ENCODE measurements at places on chromosomes 7 and 10. TPM values are rescaled to one million over a fixed set of nuclear protein-coding genes. Genes with fewer than 3 reads are reported as not detected.

The HOXA9 gene
- 1.2 TPM for total RNA-seq

The TLL2 gene
- 0.32 TPM for total RNA-seq

The RPEL1 gene
- not detected for total RNA-seq

The SORBS1 gene
- 3.1 TPM for total RNA-seq

The TRAPPC14 gene
- total RNA-seq: 26.5 TPM

The EN2 gene
- 5.5 TPM for total RNA-seq

The FAM237B gene
- not detected for total RNA-seq

The CABCOCO1 gene
- total RNA-seq: not detected

The ADRA2A gene
- total RNA-seq: not detected

The CEP41 gene
- 22.3 TPM for total RNA-seq

All from A375 (cell line).